ENCODE measurements at places on chromosomes 4 and X.

- DNase-seq = no peak
These were observed 73.5 kb downstream of the FAM47B start for GRCh38 chrX:35016051-35016450.

GRCh38 chr4:29081234-29081955, 1638.8 kb upstream of the PCDH7 start:
- no peak for DNase-seq

- DNase-seq = no peak
These were observed 12.1 kb downstream of the KIT start for GRCh38 chr4:54669831-54670230.

DNA sequence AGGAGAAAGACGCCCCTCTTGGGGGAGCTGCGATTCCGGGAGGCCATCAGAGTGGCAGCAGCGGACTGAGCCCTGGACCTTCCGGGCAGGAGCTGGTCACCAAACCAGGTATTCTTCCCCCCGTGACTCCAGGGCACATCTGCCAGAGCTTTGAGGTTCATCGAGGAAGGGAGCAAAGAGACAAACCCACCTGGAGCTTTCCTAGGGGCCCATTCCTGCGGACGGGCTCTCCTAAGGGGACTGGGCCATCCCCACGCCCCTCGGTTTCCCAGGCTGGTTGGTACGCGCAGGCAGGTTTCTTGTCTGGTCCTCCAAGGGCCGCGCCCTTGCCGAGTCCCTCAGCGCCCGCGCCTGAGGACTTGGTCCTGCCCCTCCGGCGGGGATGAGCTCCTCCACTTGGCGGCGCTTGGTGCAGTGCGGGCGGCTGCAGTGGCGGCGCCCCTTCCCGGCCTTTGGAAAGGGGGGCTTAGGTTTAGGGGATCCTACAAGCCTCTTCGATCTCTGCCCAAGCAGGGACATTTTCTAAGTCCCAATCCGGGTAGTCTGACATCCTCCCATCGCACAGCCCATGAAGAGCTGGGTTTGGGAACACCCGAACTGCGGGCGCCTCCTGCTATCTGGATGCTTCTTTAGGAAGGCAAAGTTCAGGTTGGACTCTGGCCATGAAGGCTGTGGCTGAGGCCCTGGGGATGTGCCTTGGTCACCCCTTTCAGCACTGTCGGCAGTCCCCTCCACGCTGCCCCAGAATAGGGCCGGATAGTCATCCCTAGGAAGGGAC, 538 bp downstream of the STBD1 start:
- no peak for DNase-seq

GRCh38 chr4:184811526-184812198, 14.1 kb downstream of the ACSL1 start:
- DNase-seq = no peak

- no peak for DNase-seq
These were observed 149.3 kb downstream of the SOWAHB start for GRCh38 chr4:76748649-76749048.

- no peak for DNase-seq
These were observed 414.8 kb downstream of the OPHN1 start for GRCh38 chrX:68018248-68019203.

- DNase-seq = no peak
These were observed 33.9 kb upstream of the SLC7A11 start for GRCh38 chr4:138275963-138276621.

- DNase-seq = no peak
These were observed 203.2 kb downstream of the PTTG2 start for GRCh38 chr4:38163216-38164006.

GRCh38 chrX:31445542-31445941, 373.7 kb upstream of the FTHL17 start:
- no peak for DNase-seq

GRCh38 chrX:45485719-45486118, 285.0 kb upstream of the DIPK2B start:
- DNase-seq = no peak

- DNase-seq = no peak
These were observed 173.8 kb upstream of the SCML1 start for GRCh38 chrX:17563515-17563914.

DNA sequence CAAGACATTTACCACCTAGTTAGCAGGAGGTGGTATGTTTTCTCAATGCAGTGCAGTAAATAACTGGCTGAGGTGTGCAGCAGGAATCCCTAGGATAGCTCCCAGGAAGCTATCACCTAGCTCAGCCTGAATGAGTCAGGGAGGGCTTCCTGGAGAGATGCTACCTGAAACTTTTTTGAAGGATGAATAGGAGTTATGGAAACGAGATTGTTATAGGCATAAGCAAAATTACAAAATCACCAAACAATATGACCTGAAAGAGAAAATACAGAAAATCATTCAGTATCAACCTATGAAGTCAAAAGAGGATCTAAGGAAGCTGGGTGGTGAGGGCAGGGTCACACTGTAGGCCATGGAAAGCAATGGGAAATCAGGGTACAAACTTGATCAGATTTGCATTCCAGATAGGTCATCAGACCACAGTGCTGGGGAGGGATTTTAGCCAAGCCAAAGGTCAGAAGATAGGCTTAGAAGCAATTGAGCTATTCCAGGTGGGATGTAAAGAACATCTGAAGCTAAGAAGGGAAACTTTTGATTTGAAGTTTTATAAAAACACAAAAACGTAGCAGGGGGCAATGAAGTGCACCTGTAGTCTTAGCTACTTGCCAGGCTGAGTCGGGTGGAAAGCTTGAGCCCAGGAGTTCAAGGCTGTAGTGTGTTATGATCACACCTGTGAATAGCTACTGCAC, 11.3 kb downstream of the AREG start:
- DNase-seq = no peak

GRCh38 chr4:112245383-112245782, 13.8 kb downstream of the AP1AR start:
- no peak for DNase-seq

DNA sequence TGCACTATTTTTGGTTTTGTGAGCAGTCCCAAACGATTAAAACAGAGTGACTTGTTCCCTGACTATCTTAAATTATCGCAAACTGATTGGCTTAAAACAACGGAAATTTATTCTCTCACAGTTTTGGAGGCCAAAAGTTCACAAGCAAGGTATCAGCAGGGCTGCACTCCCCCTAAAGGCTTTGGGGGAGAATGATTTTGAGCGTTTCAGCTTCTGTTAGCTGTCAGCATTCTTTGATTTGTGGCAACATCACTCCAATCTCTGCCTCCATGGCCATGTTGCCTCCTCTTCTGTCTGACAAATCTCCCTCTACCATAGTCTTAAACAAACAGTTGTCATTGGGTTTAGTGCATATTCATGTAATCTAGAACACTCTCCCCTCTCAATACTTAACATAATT, 459.6 kb upstream of the ATOH1 start:
- no peak for DNase-seq

GRCh38 chr4:181077341-181077740, 1165.9 kb upstream of the TENM3 start:
- no peak for DNase-seq

- no peak for DNase-seq
These were observed 73.9 kb downstream of the CXXC4 start for GRCh38 chr4:104420766-104421165.

- no peak for DNase-seq
These were observed 6.6 kb upstream of the AGA start for GRCh38 chr4:177448850-177449249.

GRCh38 chrX:73214426-73215094, at the start of gene NAP1L2:
TSS of gene NAP1L2 (minus strand) at chrX:73214851. CDS start at chrX:73214492, 359 bp downstream.
- DNase-seq = no peak

DNA sequence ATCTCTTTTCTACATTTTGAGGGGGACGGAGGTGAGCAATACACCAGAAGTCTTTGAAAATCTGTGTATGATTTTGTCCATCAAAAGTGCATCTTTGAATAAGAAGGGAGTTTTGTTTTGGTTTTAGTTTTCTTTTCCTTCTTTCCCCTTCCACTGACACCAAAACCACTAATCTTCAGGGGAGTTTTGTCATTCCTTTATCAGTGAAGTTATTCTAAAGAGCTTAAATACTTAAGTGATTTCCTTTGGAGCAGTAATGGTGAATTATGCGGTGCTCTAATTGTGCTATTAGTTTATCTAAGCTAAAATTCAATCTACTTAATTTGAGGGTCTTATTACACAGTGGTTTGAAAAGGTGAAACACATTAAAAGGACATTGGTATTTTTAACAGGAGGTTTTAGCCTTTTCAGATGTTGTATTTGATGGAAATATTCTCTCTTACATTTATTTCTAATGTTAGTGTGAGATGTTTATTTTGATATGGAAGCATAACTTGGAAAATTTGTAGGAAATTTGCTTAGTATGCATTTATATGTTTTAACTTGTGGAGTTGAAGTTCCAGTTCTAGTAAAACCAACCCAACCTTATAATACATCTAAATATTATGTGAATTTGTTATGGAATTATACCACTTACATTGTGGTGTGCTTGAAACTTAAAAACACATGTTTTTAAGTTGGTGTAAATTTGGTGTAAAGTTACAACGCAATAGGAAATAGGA, 124.9 kb downstream of the PCDH7 start:
- no peak for DNase-seq

DNA sequence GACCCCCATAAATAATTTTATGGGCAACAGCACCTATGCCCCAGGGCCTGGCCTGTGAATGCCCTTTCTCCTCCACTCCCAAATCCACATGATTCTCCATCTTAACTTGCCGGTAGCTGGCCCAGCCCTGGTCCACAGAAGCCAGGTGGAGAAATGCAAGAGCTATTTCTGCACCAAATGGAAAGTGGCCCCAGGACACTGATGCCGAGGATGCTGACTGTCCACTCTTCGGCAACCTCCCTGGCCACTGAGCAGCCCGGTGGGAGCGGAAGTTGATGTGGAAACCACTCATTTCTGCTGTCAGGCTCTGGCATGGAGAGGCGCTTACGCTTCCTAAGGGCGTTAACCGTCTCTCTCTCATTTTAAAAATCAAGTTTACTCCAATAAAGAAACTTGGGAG, 58.8 kb downstream of the JAKMIP1 start:
- DNase-seq = no peak

DNA sequence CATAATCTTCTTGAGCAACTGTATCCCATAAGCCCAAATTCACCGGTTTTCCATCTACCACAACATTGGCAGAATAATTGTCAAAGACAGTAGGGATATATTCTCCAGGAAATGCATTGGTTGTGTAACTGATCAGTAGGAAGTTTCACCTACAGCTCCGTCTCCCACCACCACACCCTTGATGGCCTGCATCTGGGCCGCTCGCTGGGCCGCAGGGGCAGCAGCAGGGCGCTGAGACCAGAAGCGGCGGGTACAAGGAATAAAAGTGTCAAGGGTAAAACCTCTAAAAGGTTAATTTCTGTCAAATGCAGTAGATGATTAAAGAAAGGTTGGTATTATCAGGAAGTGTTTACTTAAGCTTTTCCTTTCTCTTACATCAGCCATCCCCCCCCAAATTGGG, 167.6 kb upstream of the DKK2 start:
- DNase-seq = no peak

- no peak for DNase-seq
These were observed 8.7 kb downstream of the HNRNPH2 start for GRCh38 chrX:101416691-101417090.

GRCh38 chr4:60396341-60397049, 803.6 kb upstream of the ADGRL3 start:
- no peak for DNase-seq

DNA sequence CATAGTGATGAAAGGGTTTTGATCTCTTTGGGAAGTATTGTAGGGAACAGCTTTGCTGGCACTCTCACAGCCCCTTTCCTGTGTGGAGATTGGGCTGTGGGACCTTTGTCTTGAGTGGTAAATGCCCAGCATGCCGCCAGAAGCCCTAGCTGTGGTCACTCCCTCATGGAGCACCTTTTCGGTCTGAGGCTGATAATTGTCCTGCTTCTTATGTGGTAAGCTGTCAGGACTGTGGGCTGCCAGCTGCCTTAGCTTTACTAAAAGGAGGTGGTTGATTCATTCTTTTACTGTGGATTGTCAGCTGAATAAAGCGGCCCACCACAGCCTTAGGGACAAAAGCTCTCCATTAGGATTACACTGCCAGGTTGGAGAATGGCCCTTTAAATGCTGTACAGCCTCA, 7.1 kb downstream of the PASD1 start:
- no peak for DNase-seq

DNA sequence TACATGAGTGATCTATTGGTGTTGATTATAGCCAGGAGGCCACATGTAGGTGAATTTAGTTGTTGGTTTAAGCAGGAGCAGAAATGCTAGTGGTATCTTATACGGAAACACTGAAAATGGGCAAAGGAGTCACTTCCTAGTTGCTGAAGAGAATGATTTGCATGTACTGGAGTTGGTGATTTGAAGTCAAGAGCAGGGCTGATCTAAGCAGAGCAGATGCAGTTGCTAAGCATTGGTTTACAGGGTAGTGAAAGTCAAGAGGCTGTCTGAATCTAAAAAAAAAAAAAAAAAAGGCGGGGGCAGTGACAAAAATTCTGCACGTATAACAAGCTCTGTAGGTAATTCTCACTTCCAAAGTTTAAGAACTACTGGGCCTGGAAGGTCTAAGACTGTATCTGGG, 90.4 kb upstream of the HPRT1 start:
- DNase-seq = no peak

- DNase-seq = no peak
These were observed 86.2 kb upstream of the KIT start for GRCh38 chr4:54571293-54572151.

DNA sequence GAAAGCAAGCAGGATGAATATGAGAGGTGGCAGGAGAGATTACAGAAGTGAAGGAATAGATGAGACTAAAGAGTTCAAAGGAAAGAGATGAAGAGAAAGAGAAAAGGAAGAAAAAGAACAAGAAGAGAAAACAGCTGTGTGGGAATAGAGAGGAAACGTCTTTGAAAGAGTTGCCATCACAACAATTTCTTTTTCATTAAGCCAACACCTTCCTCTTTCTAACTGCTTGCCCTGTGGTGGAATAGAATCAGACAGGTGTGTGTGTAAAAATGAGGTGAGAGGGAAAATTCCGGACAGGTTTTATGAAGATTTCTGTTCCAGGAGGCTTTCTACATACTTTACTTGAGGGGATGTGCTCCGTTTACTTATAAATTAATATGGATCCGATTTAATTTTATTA, 28.8 kb downstream of the DTHD1 start:
- no peak for DNase-seq

GRCh38 chrX:23900220-23900797, 7.4 kb downstream of the APOO start:
- no peak for DNase-seq

- DNase-seq = no peak
These were observed 1.0 kb upstream of the AASDH start for GRCh38 chr4:56388306-56388705.

DNA sequence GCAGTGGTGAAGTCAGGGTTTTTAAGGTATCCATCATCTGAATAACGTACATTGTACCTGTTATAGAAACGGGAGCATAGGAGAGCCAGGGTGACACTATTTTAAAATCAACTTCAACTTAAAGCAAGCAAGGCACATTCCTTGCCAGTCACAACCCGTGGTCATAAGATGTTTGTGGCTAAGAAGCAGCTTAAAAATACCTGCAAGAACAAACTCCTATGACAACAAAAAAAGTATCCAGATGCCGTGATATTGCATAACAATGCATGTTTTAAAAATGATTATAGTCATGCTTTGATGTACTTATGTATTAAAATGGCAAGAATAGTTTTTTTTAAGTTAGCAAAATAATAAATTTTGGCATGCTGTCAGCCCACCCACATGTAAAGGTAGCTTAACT, 16.5 kb upstream of the SYNPO2 start:
- no peak for DNase-seq
